ENCODE measurements at places on chromosomes 5 and 9. TPM values are rescaled to one million over a fixed set of nuclear protein-coding genes. Genes with fewer than 3 reads are reported as not detected.
A peak's percentile ranks its signal among the peaks of the same experiment; 100 is the strongest.

DNA sequence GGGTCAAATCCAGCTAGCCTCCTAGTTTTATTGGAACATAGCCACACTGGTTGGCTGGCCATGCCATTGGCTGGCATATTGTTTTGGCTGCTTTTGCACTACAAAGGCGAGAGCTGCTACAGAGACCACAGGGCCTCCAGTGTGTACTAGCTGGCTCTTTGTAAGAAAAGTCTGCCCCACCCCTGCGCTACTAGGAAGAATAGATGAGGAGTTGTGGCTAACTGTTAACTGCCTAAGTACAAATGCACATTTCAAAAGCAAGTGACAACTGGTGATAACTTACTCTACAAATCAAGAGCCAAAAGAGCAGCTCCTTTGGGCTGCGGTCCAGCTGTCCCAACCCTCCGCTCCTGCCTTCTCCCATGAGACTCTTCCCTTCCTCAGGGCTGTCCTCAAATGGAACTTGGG lies 63.9 kb downstream of the SERINC5 start:
- DNase-seq = no peak

GRCh38 chr5:132086277-132086794 lies 12.7 kb downstream of the CSF2 start:
- DNase-seq = no peak

DNA sequence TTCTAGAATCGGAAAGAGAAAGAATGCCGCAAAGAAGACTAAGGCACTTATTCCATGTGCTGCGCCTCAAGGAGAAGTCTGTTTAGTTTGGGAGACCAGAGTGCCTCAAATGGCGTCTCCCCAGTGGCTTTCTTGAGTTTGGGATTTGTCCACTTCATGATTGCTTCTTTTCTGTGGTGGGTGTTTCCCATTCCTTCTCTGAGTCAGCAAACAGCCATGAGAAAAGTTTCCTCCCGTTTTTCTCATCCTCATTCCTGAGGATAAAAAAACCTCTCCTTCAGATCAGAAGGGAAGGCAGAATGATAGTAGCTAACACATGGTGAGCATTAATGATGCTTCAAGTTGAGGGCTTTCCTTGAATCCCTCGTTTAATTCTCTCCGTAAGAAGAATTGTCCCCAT lies 275.9 kb upstream of the WWC1 start:
- no peak for DNase-seq

ADCY2 gene
- total RNA-seq = not detected

- DNase-seq = peak; percentile 14
Measured at GRCh38 chr9:94839398-94839797, 112.9 kb downstream of the AOPEP start.
